ENCODE measurements at places on chromosomes 12 and 14.
A peak's percentile ranks its signal among the peaks of the same experiment; 100 is the strongest.

GRCh38 chr14:104286496-104286895 is 148.1 kb downstream of the KIF26A start:
- DNase-seq: no peak

- no peak for DNase-seq
Observed at GRCh38 chr12:120500581-120500980, 4.7 kb downstream of the DYNLL1 start.

- DNase-seq: no peak
Observed at GRCh38 chr14:49221316-49221715, 364.9 kb downstream of the RPS29 start.

DNA sequence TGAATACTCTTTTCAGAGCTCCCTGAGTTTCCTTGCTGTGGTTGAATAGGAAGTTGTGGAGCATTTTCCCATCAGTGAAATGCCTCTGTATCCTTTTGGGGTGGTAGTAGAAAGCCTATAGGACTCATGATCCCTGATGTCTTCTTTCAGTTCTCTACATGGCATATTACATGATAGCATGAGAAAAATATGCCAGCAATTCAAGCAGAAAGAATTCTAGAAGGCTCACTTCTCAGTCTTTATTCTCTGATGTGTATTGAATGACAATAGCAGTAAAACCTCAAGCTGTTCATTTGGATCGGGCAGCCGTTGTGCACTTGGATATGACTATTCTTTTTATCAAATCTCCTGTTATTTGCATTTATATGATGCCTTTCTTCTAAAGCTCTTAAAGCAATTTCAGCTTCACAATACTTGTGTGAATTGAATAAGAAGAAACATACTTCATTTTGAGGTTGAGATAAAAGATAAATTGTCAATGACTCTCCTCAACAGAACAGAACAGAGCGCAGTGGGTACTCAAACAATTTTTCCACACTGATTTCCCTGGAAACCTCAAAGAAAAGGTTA is 251.5 kb upstream of the FBXO33 start:
- DNase-seq: no peak

DNA sequence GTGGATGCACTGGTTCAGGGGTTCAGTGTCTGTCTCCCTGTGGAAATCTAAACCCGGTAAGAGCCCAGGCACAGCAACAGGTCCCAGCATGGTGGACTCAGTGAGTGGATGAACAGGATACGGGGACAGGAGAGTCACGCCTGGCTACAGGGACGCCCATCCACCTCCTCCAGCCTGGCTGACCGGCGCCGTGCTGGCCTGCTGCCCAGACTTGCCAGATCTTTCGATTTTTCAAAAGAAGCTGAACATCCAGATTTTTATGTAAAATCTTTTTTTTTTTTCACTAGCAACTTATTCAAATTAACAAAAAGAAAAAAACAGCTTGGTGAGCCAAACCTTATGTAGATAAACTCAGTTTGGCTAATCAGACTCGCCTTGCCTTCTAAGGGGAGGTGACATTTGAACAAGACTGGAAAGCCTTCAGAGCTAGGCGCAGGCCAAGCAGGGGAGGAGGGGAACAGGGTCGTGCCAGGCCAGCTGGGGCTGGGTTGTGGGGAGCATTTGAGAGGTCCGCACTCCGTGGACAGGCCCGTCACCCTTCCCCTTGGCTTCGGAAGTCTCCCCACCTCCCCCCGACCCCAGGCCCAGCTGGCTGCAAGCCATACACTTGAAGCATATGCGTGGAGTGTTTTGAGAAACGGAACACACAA is 87.8 kb upstream of the NCOR2 start:
- DNase-seq: no peak

DNA sequence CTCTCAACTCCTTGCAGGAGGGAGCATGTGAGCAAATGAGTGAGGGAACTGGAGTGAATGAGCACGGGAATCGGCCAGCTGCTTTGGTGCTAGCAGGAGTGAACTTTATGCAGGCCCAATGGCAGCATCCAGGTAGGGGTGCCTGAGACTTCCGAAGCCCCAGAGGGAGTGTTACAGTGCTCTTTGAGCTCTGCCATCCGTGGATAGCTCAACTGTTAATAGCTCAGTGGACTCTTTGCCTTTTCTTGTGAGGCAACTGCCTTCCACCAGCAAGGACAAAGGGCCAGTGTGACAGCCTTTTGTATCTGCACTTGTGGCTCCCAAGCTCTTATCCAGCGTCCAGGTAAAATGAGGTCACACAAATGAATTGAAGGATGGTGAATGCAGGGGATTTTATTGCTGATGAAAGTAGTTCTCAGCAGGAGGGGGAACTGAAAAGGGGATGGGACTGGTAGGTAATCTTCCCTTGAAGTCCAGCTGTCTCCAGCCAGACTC is 12.9 kb downstream of the CREBL2 start:
- DNase-seq: no peak

GRCh38 chr14:104536942-104537612 is 42.5 kb upstream of the C14orf180 start:
- peak; percentile 40 for DNase-seq

DNA sequence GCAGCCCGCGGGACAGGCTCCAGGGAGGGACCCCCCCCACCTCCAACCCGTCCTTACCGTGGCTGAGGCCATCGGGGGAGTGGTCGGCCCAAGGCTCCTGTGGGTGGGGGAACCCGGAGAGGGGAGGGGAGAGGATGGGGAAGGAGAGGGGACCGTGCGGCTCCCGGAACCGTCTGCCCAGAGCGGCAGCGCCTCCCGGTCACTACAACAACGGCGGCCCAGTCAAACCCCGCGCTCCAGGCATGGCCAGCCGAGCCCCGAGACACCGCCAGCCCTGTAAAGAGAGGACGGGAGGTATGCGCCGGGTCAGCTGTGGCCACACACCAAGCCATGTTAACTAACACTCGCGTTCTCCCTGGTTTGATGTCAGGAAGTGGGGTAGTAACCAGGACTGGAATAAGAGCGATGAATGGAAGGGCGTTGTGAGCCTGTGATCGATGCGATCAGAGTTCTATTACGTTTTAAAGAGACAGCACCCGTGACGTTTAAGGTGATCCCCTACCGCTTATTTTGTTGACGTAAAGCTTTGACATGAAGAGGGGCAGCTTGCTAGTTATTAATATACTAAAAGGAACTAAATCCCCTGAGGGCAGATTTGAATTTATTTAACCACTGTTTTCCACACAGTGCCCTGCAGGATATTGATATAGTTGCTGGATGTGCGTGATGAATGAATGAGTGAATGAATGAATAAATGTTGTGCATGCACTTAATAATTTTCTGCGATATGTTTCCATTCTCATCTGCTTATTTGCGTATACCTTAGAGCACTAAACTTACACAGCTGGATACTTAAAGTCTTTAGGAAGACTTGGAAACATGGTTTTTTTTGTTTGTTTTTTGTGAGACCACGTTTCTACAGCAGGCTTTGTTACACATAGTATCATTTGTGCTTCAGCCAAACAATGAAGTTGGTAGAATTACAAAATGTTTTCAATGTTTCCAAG is at the start of gene POC1B:
POC1B (minus strand) TSS at position 224 of the 947 bp plus-strand sequence; CDS start at position 72, 152 bp downstream.
- peak; percentile 92 for DNase-seq

GRCh38 chr12:9040484-9041186 is 51.3 kb downstream of the KLRG1 start:
- DNase-seq: no peak

DNA sequence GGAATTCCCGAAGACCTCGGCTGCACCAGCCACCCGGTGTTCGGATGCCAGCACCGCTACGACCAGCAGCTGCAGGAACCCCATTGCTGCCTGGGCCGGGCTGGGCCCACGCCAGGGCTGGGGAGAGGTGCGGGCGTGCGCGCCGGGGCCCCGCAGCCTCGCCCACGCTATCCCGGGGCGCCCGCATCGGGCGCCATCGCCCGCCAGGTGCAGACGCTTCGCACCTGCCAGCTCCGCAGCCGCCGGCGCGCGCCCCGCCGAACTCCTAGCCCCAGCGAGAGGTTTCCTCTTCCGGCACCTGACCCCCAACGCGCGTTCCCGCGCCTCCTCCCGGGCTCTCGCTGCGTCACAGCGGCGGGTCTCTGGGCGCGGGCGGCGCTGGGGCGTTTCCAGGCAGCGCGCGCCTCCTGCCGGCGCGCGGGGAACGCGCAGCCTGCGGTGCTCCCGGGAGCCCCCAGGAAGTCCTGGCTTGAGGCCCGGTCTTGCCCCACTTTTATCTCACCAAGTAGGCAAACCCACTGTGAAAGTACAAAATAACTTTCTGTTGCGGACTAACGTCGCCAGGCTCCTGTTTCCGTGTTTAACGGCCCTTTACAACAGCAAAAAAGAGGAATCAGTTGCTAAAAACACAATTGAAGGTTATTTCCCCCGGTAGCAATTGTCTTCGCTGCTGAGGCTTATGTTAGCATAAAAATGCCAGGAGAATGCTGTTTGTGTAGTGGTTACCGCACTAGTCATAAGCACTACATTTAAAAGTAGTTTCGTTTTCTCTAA is at the start of gene TM7SF3:
TM7SF3 (minus strand) TSS at position 300 of the 774 bp plus-strand sequence; CDS start at position 84, 216 bp downstream.
- DNase-seq: peak; percentile 96

GRCh38 chr12:67107751-67108269 is 161.3 kb upstream of the CAND1 start:
- no peak for DNase-seq

GRCh38 chr14:90263748-90264449 is 7.5 kb downstream of the PSMC1 start:
- no peak for DNase-seq

GRCh38 chr12:56288705-56289387 is 11.3 kb downstream of the CS start:
- no peak for DNase-seq

- DNase-seq: peak; percentile 47
Observed at GRCh38 chr12:9361879-9362326, 153.7 kb upstream of the PZP start.

GRCh38 chr14:104956290-104956890 is 21.8 kb downstream of the AHNAK2 start:
- DNase-seq: no peak

GRCh38 chr12:65605019-65605418 is 219.3 kb upstream of the HMGA2 start:
- DNase-seq: no peak

- DNase-seq: no peak
Observed at GRCh38 chr14:84197704-84198103, 1332.2 kb upstream of the FLRT2 start.

DNA sequence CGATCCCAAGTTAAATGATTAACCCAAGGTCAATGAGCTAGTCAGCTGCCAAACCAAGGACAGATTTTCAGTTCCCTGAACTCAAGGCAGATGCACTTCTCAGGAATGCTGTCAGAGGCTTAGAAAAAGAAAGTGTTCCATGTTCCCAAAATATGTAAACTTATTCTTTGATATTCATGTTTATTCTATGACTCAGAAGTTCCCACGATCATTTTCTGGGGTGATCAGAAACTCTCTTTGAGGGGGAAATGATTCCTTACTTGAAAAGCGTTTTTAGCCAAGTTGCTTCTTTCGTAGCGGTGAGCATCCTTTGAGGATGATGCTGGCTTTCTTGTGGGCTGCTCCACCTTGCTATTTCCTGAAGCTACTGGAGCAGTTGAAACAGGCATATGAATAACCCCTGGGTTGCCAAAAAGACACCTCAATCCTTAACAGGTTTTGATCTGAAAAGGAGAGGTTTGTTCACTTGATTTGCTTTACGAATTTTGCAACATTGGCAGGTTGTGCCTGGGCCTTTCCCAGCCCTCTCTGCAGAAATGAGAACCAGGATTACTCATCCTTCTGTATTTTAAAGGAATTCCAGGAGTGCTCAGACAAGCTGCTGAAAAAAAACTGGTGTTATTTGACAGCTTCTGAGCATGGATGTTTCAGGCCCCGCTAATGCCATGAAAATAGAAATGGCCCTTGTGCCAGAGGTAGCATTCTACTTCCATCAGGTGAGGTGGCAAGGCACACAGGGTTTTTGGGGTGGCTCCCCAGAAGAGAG is 121.4 kb upstream of the HIF1A start:
- no peak for DNase-seq

DNA sequence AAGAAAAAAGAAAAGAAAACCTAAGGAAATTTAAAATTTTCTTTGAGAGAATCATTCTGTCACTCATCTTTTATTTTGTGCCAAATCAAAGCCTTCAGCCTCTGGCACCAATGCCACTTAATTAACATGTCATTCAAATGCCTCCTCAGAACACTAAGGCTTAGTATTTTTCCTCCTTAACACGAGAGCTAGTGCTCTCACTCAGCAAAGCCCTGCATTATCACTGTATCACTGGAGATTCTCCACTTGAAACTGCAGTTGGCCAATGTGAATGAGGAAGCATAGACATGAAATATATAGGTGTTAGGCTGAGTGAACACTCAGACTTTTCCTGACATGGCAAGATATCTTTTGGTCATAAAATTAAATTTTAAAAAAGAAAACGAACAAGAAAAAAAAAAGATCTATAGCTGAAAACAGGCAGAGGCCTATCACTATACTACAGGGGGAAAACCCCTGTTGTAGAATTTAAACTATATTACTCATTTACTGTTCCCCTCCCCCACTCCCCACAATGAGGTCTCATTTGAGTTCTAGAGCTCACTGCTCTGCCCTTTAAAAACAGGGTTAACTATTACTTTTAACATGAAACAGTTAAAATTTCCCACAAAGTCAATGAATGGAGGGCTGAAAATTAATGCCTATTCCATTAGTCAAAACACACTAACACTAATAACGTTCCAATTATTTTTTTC is 5.1 kb downstream of the MBIP start:
- DNase-seq: no peak
